Fibroblast of lung (primary cell): ENCODE measurements at places on chromosomes 3 and 15. TPM values are rescaled to one million over a fixed set of nuclear protein-coding genes. Genes with fewer than 3 reads are reported as not detected.

CPNE9 gene
- total RNA-seq = under 0.01 TPM in 1 of 2 replicates, not detected in the other

PPP2R3A gene
- 10.5 and 17.5 TPM in 2 replicates for total RNA-seq

CCR2 gene
- total RNA-seq = under 0.01 TPM in 1 of 2 replicates, not detected in the other

CLRN1 gene
- total RNA-seq = not detected in 2 replicates

CNTN6 gene
- not detected in 2 replicates for total RNA-seq

ANKRD63 gene
- total RNA-seq = not detected in 2 replicates

COLQ gene
- total RNA-seq = 0.26 and 0.33 TPM in 2 replicates

EIF1B gene
- 20.0 and 24.8 TPM in 2 replicates for total RNA-seq

DENND6A gene
- 13.4 and 14.1 TPM in 2 replicates for total RNA-seq

POMGNT2 gene
- 12.7 and 13.1 TPM in 2 replicates for total RNA-seq

GOLGA8F gene
- 0.17 TPM in 1 of 2 replicates, not detected in the other for total RNA-seq

IL17RD gene
- 1.8 and 2.1 TPM in 2 replicates for total RNA-seq

NGLY1 gene
- 32.1 and 34.0 TPM in 2 replicates for total RNA-seq

ROBO2 gene
- 1.5 and 1.8 TPM in 2 replicates for total RNA-seq

CMTM8 gene
- under 0.01 and 0.26 TPM in 2 replicates for total RNA-seq

PLSCR5 gene
- not detected in 2 replicates for total RNA-seq

B4GALT4 gene
- 16.4 and 19.5 TPM in 2 replicates for total RNA-seq

CHRNA5 gene
- total RNA-seq = under 0.01 and 0.17 TPM in 2 replicates

JAGN1 gene
- total RNA-seq = 30.6 and 33.9 TPM in 2 replicates

FSTL1 gene
- total RNA-seq = 279 and 309 TPM in 2 replicates

HDDC3 gene
- 13.4 and 16.3 TPM in 2 replicates for total RNA-seq

LTK gene
- total RNA-seq = under 0.01 and 0.99 TPM in 2 replicates

PP2D1 gene
- total RNA-seq = not detected in 2 replicates

ALDH1A2 gene
- 2.3 and 7.7 TPM in 2 replicates for total RNA-seq

CASR gene
- under 0.01 TPM in 1 of 2 replicates, not detected in the other for total RNA-seq

SLC30A4 gene
- total RNA-seq = 9.8 and 12.2 TPM in 2 replicates

UBA7 gene
- total RNA-seq = 50.1 and 57.1 TPM in 2 replicates

ST6GAL1 gene
- 0.83 and 1.3 TPM in 2 replicates for total RNA-seq

CTXN2 gene
- not detected in 2 replicates for total RNA-seq

PSTPIP1 gene
- 0.77 and 1.5 TPM in 2 replicates for total RNA-seq

KNL1 gene
- total RNA-seq = 2.1 and 5.0 TPM in 2 replicates

FRMD4B gene
- total RNA-seq = 0.51 and 1.2 TPM in 2 replicates

PIK3CB gene
- 9.2 and 17.0 TPM in 2 replicates for total RNA-seq

APBA2 gene
- 18.2 and 20.3 TPM in 2 replicates for total RNA-seq

ANKRD34C gene
- total RNA-seq = not detected in 2 replicates

LMLN gene
- total RNA-seq = 5.9 and 7.1 TPM in 2 replicates

C3orf85 gene
- not detected in 2 replicates for total RNA-seq

OIP5 gene
- 0.26 and 2.0 TPM in 2 replicates for total RNA-seq

TP63 gene
- total RNA-seq = under 0.01 TPM in 1 of 2 replicates, not detected in the other

EFCC1 gene
- not detected in 2 replicates for total RNA-seq

KIF15 gene
- total RNA-seq = 2.1 and 3.8 TPM in 2 replicates

IQCF5 gene
- total RNA-seq = not detected in 2 replicates

CALML4 gene
- 1.0 and 1.8 TPM in 2 replicates for total RNA-seq

CYP1A1 gene
- total RNA-seq = under 0.01 TPM in 1 of 2 replicates, not detected in the other

MUC20 gene
- total RNA-seq = under 0.01 and 0.66 TPM in 2 replicates

ROPN1 gene
- total RNA-seq = not detected in 2 replicates

NEK10 gene
- total RNA-seq = 16.4 and 23.0 TPM in 2 replicates

CAMK2N2 gene
- under 0.01 TPM in 1 of 2 replicates, not detected in the other for total RNA-seq

THRB gene
- total RNA-seq = 3.9 and 7.4 TPM in 2 replicates

SLC24A5 gene
- total RNA-seq = not detected in 2 replicates

CCR9 gene
- total RNA-seq = not detected in 2 replicates

AMT gene
- total RNA-seq = 0.77 and 2.6 TPM in 2 replicates

ITIH4 gene
- total RNA-seq = 2.6 TPM in 2 replicates
